ENCODE measurements at places on chromosomes 1 and 21.

GRCh38 chr1:84303314-84303830 is 1.9 kb downstream of the SAMD13 start:
- DNase-seq, result no peak

GRCh38 chr1:54619749-54620148 is 3.6 kb downstream of the FAM151A start:
- no peak for DNase-seq

DNA sequence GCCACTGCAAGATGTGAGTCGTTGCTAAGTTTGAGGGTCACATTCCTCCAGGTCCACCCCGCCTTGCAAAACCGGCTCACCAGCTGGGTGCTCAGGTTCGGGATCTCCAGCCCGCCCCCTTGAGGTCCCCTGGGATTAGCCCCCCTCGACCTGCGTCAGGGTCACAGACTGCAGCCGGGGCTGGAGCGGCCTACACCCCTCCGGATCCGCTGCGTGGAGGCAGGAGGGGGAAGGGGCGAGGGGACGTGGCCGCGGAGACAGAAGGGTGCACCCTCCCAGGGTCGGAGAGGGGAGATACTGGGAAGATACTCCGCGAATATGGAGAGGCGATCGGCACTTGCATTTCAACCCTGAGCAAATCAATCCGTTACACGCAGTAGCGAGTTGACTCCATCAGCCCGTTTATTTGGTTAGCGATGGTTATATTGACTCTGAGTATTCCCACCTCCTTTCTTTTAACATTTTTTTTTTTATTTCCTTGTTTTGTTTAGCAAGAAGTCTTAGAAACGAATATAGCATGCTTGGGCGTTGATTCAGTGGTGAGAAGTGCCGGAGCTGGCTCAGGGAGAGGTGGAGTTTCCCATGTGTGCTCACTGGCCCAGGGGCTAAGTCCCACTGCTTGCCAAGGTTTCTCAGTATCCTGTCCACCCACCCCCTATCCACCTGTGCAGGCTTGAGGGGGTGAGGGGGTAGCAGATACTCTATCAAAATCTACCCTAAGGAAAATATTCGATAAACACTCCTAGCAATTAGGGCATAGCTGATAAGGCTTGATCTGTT is 997 bp downstream of the IFNAR2 start:
- no peak for DNase-seq

DNA sequence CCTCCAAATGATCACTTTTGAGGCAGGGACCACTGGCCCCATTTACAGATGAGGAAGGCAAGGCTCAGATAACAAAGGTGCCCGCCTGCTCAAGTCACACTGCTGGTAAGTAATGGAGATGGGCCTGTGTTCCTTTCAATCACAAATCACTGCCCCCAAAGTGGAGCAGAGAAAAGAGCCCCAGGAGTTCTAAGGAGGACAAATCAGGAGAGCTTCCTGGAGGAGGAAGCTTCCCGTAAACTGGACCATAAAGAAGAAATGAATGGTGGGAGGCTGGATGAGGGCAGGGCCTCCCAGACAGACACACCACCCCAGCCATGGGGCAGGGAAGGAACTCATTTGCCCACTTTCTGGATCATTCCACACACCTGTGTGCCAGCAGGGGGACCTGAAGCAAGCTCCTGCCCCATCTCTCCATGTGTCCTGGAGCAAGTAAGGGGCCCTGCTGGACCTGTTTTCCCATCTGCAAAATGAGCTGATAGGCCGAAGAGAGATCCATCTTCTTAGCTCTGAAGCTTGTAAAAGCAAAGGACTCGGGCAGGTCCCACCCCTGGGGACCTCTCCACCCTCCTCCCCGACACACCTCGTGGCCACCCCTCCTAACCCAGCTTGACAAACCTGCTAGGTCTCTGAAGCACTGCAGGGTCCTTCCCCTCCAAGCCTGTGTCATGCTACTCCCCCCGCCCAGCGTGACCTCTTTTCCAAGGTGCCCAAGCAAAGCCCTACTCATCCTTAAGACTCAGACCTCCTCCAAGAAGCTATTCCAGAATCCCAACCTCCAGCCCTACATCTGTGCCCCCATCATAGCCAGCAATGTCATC is 5.5 kb downstream of the LAPTM5 start:
- no peak for DNase-seq

- peak; percentile 73 for DNase-seq
These were observed at the start of gene LYPLAL1 for GRCh38 chr1:219173758-219174459. Gene LYPLAL1 (plus strand): TSS chr1:219173878. CDS start chr1:219173891, 13 bp downstream.

DNA sequence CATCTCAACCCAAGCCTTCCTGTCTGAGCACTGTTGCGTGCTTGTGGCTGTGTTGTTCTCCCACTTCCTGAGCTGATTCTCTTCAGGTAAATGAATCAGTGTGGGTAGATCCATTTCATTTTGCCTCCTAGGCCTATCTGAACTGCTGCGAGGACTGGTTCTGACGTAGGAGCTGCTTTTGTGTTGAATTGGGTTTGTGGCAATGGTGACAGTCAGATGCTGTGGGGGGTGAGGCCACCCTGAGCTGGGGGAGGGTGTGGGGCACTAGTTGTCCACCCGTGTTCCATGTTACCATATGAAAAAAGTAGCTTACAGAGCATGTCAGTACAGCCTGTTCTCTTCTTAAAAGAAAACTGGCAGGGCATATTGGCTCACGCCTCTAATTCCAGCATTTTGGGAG is 81.5 kb downstream of the MRPS6 start:
- no peak for DNase-seq

Measured in SHP77 treated with DMSO at 0.1 percent for 48 hours (cell line).